ENCODE measurements at places on chromosomes 5 and 9. TPM values are rescaled to one million over a fixed set of nuclear protein-coding genes. Genes with fewer than 3 reads are reported as not detected.

The PTGS1 gene
- total RNA-seq = 0.41 TPM

The GPR150 gene
- not detected for total RNA-seq

GRCh38 chr9:34684145-34684544, 6.9 kb downstream of the CCL19 start:
- no peak for DNase-seq

GRCh38 chr5:187617-188451, 3.5 kb upstream of the LRRC14B start:
- no peak for DNase-seq

DNA sequence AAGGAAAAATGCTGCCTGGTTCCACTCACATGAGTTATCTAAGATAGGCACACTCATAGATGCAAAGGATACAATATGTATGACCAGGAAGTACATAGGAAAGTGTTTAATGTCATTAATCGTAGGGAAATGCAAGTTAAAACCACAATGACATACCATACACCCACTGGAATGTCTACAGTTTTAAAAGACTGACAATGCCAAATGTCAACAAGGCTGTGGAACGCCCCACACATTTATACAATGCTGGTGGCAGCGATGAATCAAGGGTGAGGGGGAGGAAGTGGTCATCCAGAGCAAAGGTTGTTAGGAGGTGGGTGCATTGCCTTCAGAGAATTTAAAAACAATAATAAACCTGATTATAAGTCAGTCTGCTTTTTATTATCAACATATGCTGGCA, 437.8 kb downstream of the ARHGEF28 start:
- DNase-seq = no peak
